NCI-H446 treated with DMSO at 0.1 percent for 48 hours (cell line): ENCODE measurements at places on chromosomes 4 and X.

DNA sequence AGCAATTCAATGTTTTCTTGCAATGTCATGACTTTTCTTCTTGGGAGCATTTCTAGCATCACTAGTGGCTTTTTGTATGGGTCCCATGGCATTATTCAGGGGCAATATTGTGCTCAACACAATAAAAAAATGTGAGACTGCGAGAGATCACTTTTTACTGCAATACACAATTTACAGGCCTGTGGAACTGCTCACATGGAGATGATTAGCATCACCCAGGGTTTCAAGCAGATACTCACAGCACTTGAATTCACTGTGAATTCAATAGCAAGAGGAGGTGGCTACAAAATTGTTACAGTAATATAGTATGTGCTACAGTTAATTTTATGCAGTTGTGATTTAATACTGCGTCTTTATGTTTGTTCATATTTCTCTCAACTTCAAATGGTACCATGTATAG is 50.4 kb downstream of the TBC1D19 start:
- no peak for DNase-seq

- no peak for DNase-seq
Observed at GRCh38 chr4:4719436-4719835, 140.0 kb upstream of the MSX1 start.

DNA sequence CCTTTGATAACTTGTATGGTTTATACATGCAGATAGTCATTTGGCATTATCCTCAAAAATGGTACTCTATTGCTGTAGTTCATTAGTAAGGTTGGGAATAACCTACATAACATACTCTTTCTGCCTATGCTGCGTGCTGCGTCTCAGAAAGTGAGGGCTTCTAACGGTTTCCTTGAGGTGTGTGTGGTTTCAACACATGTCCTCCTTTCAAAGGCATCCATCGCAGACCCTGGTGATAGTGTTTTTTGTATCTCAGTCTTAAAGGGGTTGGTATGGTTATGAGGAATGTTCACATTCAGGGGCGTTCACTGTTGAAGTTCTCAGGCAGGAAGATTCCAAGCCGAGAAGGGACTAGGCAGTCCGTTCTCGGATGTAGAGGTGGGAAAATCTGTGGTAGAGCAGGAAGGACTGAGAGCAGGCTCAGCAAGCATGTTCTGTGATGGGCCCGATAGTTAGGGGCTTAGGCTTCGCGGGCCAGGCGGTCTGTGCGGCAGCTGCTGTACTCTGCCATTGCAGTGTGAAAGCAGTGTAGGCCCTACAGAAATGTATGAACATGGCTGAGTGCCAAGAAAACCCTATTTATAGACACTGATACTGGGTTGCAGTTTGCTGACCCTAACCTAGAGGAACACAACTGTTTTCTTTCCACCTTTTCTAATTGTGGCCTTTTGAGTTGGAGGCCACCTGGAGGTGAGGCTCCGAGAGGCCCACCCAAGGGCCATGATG is 123.2 kb downstream of the GPR143 start:
- DNase-seq: no peak

DNA sequence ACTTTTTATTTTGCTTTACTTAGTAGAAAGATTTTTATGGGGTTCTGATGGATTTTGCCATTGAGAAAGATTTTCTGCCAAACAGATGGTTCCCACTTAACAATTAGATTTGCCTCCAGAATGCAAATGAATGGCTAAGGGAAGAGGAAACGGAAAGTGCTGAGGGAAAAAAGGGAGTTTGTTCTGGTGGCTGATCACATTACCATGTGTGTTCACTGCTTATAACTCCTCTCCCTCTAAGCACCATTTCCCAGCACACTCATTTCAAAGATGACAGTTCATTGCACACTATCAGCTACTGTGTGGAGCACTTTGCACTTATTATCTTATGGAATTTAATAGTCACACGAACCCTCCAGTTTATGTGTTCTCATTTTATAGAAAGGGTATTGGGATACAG is 68.0 kb upstream of the GRID2 start:
- DNase-seq: peak; percentile 43

DNA sequence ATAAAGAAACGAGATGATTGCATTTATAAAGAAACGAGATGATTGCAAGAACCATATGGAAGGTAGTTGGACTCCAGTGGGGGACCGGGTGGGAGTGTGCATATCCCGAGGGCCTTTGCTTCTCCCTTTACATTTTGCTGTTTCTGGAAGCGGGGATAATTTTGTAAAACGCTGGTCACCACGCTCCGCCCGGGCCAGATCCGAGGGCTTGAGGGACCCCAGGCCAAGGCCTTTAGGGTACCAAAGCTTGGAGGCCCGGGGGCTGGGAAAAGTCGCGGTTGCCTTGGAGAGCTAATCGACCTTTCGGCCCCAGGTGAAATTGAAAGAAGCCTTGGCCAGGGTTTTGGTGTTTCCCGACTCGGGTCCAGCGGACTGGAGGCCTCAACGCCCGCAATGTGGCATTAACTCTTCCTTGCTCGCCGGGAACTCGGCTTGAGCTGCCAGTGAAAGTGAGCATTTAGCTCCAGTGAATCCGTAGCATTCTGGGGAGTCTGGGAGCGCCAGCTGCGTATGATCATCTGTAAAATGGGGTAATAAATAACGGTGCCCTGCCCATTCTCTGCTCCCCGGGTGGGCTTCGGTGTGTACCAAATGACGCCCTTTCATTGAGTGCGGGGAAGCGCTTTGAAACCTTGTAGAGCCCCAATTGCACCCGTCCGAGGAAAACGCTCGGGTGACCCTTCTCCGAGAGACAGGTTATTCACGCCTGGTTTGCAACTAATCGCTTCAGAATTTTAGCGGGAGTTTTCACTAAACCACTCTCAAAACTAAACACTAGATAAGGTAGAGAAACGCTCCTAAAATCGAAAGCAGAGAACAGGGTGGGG is 4.5 kb downstream of the NKX3-2 start:
- no peak for DNase-seq

- DNase-seq: no peak
Observed at GRCh38 chr4:118356111-118356510, 3.3 kb upstream of the PRSS12 start.

DNA sequence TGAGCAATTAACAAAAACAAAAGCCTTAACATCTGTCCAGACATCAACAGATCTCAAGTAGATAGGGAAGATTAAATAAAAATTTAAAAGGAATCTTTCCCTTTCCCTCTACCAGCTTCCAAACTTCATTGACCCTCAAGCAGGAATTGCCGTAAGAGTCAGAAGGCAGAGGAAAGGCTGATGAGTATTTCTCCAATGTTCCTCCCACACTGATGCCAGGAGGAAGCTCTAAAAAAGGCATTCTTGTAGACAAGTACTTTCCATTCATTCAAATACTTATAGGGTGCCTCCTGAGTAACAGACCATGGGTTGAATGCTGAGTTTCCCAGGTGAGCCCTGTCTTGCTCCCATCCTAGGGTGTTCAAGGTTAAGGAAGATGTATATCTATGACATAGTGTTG is 151.6 kb upstream of the GPC4 start:
- DNase-seq: no peak

DNA sequence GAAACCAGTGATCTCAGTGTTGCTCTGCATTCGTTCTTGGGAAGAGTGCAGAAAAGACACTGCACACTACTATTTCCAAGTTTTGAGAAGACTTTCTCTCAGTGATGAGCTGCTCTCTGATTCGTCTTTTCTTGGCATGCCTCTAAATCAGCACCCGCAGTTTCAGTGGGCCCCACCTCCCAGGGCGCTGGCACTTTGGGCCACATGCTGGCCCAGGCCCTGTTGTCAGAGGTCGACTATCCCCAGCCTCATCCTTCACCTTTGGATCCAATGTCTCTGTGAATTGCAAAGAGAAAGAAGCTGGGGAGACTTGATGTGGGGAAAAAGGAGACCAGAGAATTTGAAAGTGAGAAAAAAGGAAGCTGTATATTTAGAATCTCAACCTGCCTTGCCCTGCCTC is 644.1 kb upstream of the PITX2 start:
- DNase-seq: no peak

GRCh38 chr4:77155631-77156452 is 1.2 kb upstream of the CCNG2 start:
- DNase-seq: no peak

- no peak for DNase-seq
Observed at GRCh38 chr4:309807-310206, 4.5 kb upstream of the ZNF732 start.

- peak; percentile 66 for DNase-seq
Observed at GRCh38 chrX:39736216-39737211, 361.2 kb downstream of the BCOR start.

GRCh38 chr4:171031338-171031737 is 781.9 kb upstream of the GALNTL6 start:
- no peak for DNase-seq

DNA sequence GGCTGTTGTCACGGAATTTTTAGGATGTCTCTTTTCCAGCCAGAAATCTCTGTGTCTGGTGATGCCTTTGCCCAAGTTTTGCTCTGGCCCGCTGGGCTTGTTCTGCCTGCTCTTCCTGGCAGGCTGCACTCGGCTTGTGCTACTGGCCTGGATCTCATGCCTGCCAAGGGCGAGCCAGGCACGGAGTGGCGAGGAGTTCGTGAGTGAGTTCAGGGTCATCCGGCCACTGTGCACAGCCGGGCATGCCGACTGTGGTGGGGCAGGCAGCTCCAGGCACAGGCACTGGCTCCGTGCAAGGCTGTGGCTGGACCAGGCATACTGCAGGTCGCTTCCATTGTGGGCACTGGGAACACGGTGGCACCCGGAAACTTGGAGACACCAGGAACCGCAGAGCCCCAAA is 129.1 kb downstream of the ARHGAP10 start:
- no peak for DNase-seq

GRCh38 chr4:126916049-126916625 is 716.6 kb upstream of the INTU start:
- DNase-seq: no peak

GRCh38 chrX:17967888-17968287 is 106.8 kb upstream of the RAI2 start:
- no peak for DNase-seq

DNA sequence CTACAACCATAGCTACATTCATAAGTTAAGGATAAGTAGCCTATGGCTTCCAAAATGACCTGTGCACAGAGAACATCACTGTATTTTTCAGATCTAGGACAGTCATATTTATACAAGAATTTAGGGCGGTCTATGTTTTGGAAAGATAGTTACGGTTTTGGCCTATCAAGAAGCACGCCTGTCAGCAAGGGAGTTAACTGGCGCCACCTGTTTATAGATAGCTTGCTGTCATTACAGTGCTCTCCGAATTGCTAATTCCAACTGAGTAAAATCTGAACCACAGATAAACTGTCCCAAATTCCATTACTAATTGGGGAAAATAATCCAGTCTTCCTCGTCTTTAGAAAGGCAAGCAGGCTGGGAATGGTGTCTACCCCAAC is 646 bp downstream of the ABCB7 start:
- DNase-seq: no peak

GRCh38 chr4:3700736-3701135 is 65.4 kb upstream of the ADRA2C start:
- DNase-seq: no peak

GRCh38 chr4:61200916-61201526 is 895 bp downstream of the ADGRL3 start:
- no peak for DNase-seq

- no peak for DNase-seq
Observed at GRCh38 chrX:112687189-112687691, 7.5 kb upstream of the LHFPL1 start.

- no peak for DNase-seq
Observed at GRCh38 chr4:54384152-54384551, 155.1 kb downstream of the PDGFRA start.

- DNase-seq: no peak
Observed at GRCh38 chr4:47483745-47484144, 1.3 kb upstream of the ATP10D start.

DNA sequence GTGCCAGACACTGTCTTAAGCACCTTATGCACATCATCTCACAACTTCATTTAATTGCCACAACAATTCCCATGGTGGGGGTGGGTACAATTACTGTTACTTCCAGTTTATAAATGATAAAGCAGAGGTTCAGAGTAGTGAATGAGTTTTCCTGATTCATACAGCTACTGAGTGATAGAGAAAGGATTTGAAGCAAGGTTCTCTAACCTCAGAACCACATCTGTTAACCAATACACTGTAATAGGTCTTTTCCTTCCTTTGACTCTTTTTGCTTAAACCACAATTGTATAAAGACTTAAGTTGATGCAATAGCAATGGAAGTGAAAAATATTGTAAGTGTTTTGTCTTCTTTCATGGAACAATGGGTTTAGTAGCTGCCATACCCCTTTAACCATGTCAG is 43.5 kb upstream of the PAK3 start:
- no peak for DNase-seq

- no peak for DNase-seq
Observed at GRCh38 chr4:26510334-26510964, 20.2 kb upstream of the CCKAR start.
